ENCODE measurements at places on chromosomes 1 and 21. TPM values are rescaled to one million over a fixed set of nuclear protein-coding genes. Genes with fewer than 3 reads are reported as not detected.

DNA sequence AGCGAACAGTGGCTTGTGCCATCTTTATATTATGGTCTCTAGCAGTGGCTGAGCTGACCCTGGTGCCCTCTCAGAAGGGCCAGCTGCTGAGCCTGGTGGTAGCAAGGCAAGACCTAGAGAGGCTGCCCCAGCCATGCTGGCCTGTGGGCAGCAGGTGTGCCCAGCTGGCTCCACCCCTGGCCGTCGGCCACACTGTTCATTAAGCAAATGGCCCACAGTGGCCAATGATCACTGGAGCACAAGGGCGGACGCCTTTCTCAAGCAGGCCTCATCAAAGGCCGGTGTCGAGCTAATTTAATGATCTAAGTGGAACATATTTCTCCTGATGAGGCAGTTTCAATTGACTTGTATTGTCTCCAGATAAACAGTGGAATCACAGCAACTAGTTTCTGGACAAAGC, 89.4 kb downstream of the GRIK3 start:
- DNase-seq: no peak

Gene AIRE
- total RNA-seq: not detected

- DNase-seq: no peak
Observed at GRCh38 chr1:21152423-21153100, 24.1 kb downstream of the EIF4G3 start.

DNA sequence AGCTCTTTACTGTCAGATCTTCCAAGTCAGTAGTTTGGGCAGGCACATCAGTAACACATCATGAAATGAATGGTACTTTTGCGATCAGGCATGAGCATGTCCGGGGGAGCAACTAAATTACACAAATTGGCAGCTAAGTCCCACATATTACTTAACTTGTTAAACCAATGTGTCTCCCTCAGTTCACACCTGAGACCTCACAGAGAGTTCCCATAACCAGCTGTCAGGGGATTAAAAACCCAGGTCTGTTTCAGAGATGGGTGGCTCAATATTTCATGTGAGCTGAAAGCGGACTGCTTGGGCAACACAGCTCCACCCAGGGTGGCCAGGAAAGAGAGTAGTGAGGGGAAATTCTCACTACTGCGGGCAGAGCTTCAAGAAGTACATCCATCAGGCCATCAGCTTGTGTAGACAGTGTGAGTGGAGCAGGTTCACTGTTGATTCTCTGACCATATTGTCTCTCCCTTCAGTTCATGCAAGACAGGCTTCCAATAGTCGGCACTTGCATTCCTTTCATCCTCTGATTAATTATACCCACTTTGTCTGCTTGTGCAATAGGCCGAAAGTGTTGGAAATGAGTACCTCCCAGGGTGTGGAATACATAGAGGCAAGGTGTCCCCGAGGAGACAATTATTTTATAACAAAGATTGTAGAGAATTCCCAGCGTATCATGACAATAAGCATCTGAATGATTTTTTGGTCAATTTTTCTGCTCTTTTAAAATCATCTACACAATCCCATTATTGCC, 139.9 kb downstream of the PTGER3 start:
- no peak for DNase-seq

GRCh38 chr1:31487143-31487542, 74.1 kb downstream of the SERINC2 start:
- DNase-seq: no peak

DNA sequence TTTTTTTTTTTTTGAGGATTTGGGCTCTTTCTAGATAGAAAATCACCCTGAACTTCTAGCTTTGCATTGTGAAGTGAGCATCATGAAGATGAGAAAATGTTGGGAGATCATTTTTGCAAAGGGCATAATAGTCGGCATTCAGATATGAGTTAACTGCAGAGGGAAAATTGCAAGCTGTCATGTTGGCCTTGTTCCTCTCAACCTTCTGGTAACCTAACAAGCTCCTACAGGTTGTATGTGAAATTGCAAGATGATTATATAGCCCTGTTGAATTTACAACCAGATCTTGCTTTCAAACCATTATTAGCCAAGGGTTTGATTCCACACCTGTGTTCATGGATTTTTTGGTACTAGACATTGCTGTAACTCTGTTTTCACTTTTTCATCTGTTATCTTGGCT, 2.2 kb downstream of the ELOA start:
- DNase-seq: no peak

Gene NUP210L
- total RNA-seq: 0.05 TPM

DNA sequence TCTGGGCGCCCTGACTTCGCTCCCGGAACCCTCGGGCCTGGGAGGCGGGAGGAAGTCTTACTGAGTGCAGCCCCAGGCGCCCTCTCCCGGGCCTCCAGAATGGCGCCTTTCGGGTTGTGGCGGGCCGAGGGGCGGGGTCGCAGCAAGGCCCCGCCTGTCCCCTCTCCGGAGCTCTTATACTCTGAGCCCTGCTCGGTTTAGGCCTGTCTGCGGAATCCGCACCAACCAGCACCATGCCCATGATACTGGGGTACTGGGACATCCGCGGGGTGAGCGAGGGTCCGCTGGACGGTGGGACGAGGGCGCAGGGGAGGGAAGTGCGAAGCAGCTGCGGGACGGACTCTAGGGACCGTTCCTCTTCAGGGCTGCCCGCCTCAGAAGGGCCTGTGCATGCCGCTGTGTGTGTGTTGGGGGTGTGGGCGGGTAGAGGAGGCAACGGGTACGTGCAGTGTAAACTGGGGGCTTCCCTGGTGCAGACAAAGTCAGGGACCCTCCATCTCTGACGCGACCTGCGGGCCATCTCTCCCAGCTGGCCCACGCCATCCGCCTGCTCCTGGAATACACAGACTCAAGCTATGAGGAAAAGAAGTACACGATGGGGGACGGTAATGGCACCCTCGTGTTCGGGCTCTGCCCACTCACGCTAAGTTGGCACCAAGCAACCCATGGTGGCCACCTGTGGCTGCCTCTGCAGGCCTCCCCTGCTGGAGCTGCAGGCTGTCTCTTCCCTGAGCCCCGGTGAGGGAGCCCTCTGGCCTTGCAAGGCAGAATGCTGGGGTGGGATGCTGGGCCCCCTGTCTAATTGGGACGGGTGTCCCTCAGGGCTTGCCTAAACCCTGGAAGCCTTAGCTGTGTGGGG, at the start of gene GSTM1:
Gene GSTM1, plus strand, starts transcription at position 177 of the 859 bp plus-strand sequence. Its CDS starts 57 bp downstream, at position 234.
- DNase-seq: no peak

DNA sequence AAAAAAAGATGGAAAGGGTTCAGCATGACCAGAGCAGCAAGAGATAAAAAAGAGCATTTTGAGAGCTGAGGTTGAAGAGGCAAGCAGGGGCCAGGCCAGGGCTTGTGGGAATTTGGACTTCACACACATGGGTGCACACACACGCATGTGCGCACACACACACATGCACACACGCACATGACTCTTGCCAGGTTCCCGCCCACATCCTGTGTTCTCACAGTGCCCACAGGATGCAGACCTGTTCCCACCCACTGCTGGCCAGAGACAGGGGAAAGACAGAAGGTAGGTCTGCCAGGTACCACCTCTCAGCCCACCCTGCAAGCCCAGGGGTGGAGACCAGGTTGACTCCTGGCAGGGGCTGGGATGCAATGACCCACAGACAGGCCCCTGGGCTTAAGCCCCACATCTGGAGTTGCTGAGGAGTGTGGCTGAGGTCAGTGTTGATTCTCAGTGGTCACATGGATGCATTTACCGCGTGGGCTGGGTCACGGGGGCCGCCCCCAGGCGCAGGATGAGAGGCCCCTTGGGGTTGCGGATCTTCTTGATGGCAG, 4.4 kb downstream of the COL16A1 start:
- no peak for DNase-seq

- no peak for DNase-seq
Observed at GRCh38 chr1:75731881-75732280, 7.4 kb downstream of the ACADM start.

Gene DR1
- 39.0 TPM for total RNA-seq

Gene XCL2
- total RNA-seq: not detected

DNA sequence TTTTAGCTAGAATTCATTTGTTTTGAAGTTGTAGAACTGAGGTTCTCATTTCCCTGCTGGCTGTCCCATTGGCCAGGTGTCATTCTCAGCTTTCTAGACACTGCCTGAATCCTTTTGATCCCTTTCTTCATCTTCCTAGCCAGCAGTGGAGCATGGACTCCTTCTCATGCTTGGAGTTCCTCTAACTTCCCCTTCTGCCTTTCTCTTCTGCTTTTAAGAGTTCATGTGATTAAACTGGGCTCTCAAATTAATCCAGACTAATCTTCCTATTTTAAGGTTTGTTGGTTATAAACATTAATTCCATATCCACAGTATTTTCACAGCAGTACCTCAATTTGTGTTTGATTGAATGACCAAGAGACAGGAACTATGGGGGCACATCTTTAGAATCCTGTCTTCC, 52.3 kb downstream of the ADAMTS5 start:
- DNase-seq: no peak

- no peak for DNase-seq
Observed at GRCh38 chr21:45858180-45858579, 123.4 kb upstream of the COL6A1 start.

- no peak for DNase-seq
Observed at GRCh38 chr1:15508700-15509487, 15.1 kb downstream of the CASP9 start.

GRCh38 chr1:5911871-5912271, 80.4 kb downstream of the NPHP4 start:
- no peak for DNase-seq

DNA sequence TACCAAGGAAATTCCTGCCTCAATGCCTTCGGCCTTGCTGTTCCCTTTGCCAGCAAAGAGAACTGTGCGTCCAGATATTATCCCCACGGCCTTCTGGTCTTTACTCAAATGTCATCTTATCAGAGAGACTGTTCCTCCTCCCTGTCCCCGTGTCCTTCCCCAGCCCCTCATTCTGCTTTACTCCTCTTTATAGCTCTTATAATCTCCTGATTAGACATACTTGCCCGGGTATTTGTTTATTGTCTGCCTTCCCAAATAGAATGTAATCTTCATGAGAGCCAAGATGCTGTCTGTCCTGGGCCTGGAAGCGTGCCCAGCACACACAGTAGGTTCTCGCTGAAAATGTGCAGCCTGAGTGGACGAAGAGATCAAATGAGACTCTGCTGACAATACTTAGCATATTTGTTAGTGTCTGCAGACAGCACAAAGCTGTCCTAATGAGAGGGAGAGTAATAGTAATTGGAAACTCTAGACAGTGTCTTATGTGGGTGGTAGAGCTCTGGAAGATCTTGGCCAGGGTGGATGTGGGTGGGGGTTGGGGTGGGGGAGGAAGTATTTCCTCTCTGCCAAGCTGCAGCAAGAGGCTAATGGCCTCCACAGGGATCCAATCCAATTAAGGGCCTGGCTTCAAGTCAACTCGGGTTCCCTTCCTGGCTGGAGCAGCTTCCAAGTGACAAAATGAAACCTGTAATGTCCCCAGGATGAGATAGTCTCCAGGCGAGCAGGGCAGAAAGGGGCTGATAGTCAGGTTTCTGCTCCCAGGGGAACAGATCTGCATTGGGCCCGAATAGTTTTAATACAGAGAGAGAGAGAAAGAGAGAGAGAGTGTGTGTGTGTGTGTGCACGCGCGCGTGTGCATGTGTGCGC, 9.5 kb upstream of the CLIC4 start:
- no peak for DNase-seq

Gene CYP4A11
- not detected for total RNA-seq

Gene RYR2
- total RNA-seq: 0.03 TPM

Gene GLUL
- total RNA-seq: 55.2 TPM

Gene RGL1
- total RNA-seq: 0.92 TPM

DNA sequence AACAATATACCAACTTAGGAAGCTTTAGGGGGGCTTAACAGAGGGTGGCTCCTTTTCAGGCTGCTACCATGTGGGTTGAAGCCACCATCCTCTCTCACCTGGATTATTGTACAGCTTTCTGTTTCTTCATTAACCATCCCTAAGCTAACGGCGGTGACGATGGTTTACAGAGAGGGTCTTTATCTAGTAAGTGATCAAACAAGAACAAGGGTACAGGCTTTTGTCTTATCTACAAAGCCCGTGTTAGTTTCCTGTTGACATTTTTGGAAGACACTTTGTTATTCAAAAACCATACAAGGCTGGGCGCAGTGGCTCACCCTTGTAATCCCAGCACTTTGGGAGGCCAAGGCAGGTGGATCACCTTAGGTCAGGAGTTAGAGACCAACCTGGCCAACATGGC, 20.4 kb downstream of the SLC25A33 start:
- DNase-seq: no peak

- DNase-seq: no peak
Observed at GRCh38 chr1:181087400-181087901, 1.0 kb upstream of the IER5 start.

DNA sequence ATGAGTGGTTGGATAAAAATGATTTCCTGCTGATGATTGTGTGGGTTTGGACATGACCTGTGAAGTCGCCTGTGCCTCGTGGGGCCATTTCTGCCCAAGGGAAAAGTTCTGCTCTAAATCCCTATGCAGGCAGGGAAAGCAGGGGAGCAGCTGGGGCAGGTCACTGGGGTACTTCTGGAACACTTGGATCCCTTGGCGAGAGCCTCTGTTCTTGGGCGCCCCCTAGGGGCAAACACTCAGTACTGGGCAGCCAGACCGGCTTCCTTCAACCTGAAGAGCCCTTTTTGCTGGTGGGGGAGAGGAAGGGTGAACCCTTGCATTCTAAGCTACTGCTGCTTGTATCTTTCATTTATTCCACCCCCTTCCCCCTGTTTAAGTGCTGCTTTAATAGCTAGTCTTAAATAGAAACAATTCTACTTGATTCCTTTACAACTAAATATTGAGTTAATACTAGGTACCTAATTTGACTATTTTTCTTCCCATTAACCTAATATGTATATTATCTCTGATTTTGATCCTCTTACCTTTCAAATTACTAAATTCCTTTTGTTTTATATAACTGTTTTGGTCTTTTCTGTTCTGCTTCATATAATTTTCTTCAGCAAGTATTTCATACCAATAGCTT, 5.1 kb upstream of the CLEC20A start:
- peak; percentile 58 for DNase-seq

DNA sequence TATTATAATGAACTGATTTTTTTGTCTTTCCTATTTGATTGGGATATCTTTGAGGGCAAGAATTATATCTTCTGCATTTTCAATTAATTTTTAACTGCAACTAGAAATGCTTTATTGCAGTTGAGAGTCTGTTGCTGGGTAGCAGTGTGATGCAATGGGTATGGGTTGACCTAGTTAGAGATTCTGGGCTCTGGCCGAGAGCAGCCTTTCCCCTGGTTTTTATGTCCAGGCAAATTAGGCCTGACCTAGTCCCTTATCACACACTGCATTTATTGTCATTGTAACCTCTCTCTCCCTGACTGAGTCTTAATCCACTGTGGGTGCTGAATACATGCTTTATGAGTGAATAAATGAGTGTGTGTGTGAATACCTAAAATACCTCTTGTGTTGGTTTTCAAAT, 206.4 kb upstream of the PTGFR start:
- no peak for DNase-seq

GRCh38 chr21:39022863-39023693, 160.2 kb downstream of the PSMG1 start:
- no peak for DNase-seq

Gene NIT1
- total RNA-seq: 31.3 TPM

Gene CFHR1
- 0.23 TPM for total RNA-seq

GRCh38 chr1:39346872-39347271, 142.4 kb downstream of the MACF1 start:
- DNase-seq: no peak

GRCh38 chr1:36305915-36306209, 306 bp upstream of the SH3D21 start:
- no peak for DNase-seq

Data from Panc1 (cell line).